Diencephalon (tissue), 1 donor: ENCODE measurements at places on chromosomes 7 and 10. TPM values are rescaled to one million over a fixed set of nuclear protein-coding genes. Genes with fewer than 3 reads are reported as not detected.

The SERPINE1 gene
- total RNA-seq, result 0.23 TPM

The CCDC136 gene
- 57.2 TPM for total RNA-seq

The CTNNA3 gene
- 9.7 TPM for total RNA-seq

The ECHS1 gene
- total RNA-seq, result 48.4 TPM

The COX19 gene
- 21.7 TPM for total RNA-seq

The CYP3A7 gene
- not detected for total RNA-seq

The NPFFR1 gene
- 5.1 TPM for total RNA-seq

The PAPSS2 gene
- 3.7 TPM for total RNA-seq

The PNLIPRP2 gene
- total RNA-seq, result not detected

The LRIT2 gene
- not detected for total RNA-seq

The CTBP2 gene
- total RNA-seq, result 44.1 TPM

The HTR7 gene
- 14.1 TPM for total RNA-seq
